ENCODE measurements at places on chromosomes 11 and 22.

DNA sequence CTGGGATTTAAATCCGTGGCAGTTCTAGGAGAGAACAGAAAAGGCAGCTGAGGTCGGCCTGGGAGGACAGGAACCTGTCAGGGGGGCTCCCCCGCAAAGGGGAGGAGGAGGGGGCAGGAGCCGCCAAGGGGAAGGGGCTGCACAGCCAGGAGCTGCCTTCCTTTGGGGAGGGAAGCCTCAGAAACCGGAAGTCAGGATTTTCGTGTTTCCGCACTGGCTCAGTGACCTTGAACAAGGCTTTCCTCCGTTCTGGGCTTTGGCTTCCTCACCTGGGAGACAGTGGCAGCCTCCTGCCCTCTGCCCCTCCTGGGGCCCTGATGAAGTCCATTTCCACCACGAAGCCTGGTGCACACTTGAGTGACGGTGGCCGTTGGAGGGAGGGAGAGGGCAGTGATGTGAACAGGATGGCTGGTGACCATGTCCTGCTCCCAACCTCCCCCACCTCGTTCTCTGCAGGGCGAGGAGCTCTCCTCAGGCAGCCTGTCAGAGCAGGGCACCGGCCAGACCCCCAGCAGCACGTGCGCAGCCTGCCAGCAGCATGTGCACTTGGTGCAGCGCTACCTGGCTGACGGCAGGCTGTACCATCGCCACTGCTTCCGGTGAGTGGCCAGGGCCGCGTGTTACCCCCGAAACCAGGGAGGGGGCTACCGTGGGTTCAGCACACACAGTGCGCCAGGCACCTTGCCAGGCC lies 12.6 kb downstream of the MICALL1 start:
- DNase-seq, result no peak

DNA sequence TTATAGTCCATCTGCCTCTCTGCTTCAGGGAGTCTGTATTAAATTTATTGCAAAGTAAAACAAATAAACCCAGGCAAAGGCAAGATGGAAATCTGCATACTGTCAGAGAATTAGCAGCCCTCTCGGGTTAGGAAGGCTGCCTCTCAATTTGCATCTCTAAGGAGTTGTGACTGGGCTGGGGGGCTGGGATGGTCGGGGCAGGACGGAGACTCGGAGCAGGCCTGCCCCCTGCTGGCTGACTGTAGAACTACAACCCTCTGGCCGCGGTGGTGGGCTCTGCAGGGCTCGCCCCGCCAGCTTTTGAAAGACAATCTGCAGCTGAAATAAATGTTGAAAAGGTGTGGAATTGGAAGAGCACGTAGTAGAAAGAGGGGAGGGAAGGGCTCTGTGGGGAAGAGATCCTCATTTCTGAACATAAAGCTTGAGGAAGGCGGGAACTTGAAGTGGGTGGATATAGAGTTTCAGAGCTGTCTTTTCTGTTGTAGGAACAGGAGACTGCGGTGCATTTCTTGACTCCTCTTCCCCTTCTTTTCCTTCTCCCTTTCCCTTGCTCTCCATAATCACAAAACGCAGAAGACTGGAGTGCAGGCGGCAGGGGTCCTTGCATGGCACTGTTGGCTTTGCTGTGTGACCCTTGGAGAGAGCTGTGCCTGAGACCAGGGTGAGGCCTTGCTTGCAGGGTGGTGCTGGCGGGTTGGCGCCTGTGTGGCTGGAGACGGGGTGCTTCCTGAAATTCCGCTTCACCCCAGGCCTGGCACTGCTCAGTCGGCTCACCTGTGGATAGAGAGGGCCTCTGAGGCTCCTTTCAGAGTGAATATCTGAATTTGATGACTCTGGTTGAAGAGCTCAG lies 22.6 kb upstream of the PKNOX2 start:
- DNase-seq, result peak; percentile 87

GRCh38 chr11:32584921-32585320 lies 1.3 kb downstream of the EIF3M start:
- DNase-seq, result no peak

DNA sequence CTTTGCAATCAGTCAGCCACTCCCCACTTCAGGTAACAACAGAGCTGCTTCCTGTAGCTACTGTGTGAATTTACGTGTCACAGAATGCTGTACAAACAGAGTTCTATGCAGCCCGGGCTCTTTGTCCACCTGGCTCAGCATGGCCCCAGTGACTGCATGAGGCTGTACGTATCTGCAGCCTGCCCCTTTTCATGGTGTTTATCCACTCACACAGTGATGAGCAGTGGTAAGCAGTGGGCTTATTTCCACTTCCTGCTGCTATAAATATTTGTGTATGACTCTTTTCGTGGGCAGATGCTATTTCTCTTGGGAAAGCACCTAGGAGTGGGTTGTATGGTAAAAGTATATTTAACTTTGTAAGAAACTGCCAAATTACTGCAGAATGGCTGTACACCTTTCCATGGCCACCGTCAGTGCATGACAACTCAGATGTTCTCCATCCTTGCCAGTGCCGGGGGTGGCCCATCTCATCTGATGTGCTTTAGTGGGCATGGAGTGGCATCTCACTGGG lies 43.3 kb downstream of the MYEOV start:
- no peak for DNase-seq

- peak; percentile 83 for DNase-seq
Observed at GRCh38 chr11:57778318-57779037, 16.9 kb downstream of the CTNND1 start.

DNA sequence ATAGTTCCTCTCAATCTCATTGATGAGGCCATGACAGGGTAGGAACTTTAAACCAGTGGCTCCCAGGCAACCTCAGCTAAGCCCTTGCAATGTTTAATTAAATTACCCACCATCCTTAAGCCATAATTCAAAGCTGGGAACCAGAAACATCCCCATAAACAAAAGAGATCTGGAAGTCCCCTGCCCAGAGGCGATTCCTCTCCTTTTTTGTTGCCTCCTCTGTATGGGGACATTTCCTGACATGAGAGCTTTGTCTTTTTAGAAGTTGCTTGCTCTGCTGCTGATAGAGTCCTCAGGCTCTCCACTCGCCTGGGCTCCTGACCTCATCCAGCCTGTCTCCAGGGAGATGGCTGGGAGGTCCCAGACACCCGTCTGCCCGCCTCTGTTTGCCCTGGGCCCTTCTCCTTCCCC lies 3.2 kb downstream of the DTX4 start:
- no peak for DNase-seq

- peak; percentile 42 for DNase-seq
Observed at GRCh38 chr11:32006799-32007388, 84.0 kb upstream of the RCN1 start.

GRCh38 chr22:43923631-43924464 lies at the start of gene PNPLA3:
Gene PNPLA3, plus strand, starts transcription at chr22:43923805. Its CDS starts 107 bp downstream, at chr22:43923912.
- peak; percentile 99 for DNase-seq

DNA sequence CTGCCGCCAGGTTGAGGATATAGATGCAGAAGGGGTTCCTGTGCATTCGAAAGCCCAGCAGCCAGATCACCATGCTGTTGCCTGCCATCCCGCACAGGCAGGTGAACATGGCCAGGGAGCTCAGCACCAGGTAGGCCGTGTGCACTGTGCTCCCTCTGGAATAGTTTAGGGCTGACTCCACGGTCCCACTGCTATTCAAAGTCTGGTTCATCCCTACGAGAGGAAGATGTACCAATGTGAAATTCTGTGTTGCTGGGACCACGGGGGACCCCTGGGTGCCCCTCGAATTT lies at the start of gene MRGPRD:
MRGPRD (minus strand) TSS at position 211 of the 290 bp plus-strand sequence; CDS start at position 211, 0 bp downstream.
- no peak for DNase-seq

DNA sequence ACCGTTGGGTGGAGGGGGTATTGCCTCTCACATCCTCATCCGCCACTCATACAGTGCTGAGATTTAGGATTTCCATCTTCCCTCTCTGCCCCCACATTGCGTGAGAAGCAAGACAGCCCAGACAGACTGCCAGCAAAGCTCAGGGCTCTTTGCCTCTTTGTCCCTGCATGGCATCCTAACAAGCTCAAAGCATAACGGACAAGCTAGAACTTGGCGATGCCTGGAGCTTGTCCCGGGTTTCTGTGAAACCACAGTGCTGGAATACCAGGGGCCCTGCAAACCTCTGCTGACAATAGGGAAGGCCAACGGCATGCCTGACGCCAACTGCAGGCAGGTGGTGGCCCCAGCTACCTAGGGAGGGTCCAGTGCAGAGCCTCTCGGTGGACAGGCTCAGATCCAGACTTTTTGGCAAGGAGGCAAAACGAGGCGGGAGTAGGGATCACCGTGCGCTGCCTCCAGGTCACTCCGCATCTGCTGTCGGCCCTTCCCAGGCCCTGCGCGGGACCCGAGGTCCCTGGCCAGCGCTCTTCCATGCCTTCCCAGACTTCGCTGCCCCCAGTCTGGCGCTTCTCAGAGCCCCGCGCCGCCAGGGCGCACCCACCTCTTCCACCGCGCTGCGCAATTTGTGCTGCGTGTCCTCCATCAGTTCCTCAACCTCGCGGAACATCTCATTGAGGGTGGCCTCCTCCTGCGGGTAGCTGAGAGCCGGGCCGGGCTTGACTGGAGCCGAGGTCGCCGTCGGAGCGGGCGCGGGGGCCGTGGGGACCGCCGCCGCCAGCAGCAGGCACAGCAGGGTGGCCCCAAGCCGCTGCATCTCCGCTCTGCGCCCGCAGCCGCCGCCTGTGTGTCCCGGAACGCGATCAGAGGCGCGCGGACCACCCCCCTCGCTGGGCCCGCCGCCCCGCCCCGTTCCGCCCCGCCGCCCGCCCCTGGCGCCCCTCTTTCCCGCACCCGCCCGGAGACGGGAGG lies at the start of gene DKK3:
DKK3 (minus strand) TSS at position 858 of the 969 bp plus-strand sequence; CDS start at position 814, 44 bp downstream.
- peak; percentile 86 for DNase-seq

- peak; percentile 34 for DNase-seq
Observed at GRCh38 chr22:49727191-49727880, 100.3 kb downstream of the BRD1 start.

DNA sequence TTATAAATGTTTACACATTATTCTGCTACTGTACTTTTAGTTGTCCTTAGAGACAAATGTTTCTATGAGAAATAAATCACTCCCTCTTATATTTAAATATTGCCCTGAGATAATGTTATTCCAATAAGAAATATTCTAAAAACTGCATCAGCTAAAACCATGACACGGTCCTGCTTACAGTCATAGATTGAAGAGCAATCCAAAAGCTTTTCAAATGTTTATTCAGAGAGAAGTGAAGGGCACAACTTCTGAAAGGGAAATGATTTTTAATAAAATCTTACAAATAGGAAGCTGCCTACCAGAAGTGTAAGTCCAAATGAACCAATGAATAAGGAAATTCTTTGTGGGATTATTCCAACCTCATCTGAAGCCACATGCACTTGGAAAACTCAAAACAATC lies 49.2 kb downstream of the STK33 start:
- DNase-seq, result no peak

- DNase-seq, result no peak
Observed at GRCh38 chr11:94649964-94650623, 82.9 kb downstream of the PIWIL4 start.

DNA sequence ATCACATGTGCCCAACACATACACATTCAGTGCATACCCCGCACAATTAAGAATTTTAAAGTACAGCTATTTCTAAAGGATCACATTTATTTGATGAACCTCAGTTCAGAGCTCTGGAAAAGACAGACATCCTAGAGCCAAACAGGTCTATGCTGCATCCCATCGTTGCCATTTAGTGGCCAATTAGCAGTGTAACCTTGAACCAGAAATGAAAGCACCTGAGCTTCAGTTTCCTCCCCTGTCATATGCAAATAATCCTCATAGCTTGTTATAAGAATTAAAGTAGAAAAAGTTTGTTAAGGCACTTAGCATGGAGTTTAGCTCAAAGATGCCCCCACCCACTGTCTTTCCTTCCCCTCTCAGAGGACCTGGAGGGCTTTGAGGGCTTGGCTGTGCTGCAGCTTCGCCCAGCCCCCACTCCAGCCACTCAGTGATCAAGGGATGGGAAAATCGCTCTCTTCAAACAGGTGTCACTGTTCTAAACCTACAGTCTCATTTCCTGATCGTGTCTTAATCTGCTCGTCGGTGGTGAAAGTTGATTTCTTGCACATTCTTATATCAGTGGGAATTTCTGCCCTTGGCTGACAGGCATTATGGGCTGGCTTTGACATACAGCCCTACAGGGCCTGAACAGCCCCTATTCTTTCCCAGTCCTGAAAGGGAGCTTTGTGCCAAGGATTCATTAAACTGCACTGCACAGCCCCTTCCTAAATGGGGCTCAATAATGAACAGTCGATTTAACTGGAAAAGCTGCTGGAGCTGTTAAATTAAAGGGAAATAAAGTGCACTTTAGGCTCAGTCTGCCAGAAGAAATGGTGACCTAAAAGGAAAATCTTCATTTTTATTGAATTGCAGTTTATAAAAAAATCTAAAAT lies 23.3 kb upstream of the FAM181B start:
- no peak for DNase-seq

DNA sequence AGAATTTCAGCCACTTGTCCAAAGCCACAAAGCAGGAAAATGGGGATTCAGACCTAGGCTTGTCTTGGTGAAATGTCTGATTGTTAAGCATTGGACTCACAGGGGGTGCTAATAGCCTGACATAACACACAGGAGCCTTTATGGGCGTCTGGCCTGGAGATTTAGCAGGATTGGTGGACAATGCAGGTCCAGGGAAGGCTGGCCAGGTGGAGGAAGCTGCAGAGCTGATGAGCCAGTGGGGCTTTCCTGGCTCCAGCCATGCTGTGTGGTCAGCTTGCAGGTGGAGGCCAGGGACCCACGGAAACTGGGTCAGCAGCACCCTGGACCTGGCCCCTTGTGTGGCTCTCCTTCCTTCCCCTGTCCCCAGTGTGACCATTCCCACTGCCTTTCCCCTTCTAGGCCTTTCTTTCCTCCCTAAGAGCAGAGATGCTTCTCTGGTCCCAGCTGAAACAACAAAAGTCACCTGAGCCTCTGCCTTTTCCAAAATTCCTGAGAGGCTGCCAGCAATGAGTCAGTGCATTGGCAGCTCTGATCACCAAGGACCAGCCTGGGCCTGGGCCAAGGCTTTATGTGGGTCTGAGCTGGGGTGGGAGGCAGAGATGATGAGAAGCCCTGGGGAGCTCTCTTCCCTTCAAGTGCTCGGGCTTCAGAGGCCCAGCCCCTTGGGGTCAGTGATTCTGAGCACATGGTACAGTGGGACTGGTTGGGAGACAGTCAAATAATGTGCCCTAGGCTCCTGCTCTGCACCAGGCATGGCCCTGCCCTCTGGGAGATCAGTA lies 85.2 kb downstream of the CCDC81 start:
- peak; percentile 14 for DNase-seq

GRCh38 chr11:17696741-17697140 lies 22.6 kb upstream of the MYOD1 start:
- DNase-seq, result no peak

DNA sequence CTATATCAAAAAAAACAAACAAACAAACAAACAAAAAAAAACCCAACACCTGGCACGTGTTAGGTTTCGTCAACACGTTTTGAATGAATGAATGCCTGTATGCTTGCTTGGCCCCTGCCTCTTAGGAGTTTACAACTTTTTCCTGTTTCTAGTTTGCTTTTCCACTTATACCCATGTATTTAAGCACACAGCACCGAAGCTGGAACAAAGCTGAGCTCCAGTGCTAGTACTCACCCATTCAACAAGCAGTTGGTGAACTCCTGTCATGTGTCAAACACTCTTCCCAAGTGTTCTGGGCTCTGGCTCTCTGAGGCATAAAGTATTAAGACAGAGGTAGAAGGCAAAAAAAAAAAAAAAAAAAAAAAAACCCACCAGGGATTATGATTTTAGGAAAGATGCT lies 599.3 kb downstream of the BUD13 start:
- DNase-seq, result no peak

GRCh38 chr11:125959931-125960330 lies 14.1 kb downstream of the VSIG10L2 start:
- DNase-seq, result no peak

- no peak for DNase-seq
Observed at GRCh38 chr22:32052936-32053791, 10.1 kb downstream of the SLC5A1 start.
